Kidney capillary endothelial cell (primary cell): ENCODE measurements at places on chromosomes 5 and 9.
A peak's percentile ranks its signal among the peaks of the same experiment; 100 is the strongest.

GRCh38 chr9:136624184-136624951 lies 38.3 kb upstream of the EGFL7 start:
- DNase-seq: no peak

DNA sequence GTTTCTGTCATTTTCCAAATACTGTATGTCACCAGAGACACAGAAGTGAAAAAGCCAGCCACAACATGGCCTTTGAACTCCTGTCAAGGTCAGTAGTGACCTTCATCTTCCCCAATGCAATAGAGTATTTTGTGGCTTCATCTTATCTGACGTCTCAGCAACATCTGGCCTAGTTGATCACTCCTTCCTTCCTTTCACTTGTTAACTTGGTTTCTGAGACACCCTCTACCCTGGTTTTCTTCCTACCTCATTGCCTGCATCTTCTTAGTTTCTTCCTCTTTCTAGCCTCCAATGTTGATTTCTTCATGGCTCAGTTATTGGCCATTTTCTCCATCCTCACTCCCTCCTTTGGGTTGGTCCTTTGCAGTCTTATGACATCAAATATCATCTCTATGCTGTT lies 36.3 kb downstream of the GLIS3 start:
- DNase-seq: no peak

DNA sequence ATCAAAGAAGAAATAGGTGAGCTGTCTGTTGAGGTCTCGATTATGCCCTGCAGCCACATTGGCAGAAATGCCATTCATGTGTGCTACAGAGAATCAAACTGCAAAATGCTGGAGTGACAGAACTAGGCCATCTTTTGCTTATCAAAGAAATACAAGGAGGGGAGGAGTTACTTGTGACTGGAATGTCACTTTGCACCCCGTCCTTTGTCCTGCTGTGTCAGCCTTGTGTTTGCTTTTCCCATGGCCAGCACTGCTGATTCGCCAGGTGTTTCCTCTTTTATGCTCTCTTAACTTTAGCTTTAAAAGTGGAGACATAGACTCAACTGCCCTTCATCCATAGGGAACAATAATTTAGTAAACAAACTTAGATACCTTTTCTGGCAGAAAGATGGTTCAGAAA lies 54.3 kb downstream of the SLC46A2 start:
- no peak for DNase-seq

GRCh38 chr5:72308853-72309191 lies 11.2 kb downstream of the MRPS27 start:
- no peak for DNase-seq

DNA sequence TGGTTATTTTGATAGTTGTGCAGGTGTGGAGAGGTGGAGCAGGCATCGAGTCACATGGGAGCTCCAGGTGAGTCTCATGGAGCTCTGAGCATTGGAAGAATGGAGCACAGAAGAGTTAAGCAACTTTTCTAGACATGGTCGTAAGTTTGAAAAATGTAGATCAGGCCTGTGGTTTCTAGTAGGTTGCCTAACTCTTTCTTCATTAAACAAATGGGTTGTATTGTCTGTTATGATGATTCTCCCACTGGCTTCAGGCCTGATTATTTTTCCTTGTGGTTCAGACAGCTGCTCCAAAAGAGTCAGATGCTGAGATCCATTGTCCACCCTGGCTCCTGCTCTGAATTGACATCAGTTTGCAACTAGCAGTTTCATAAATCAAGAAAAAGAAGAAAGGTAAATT lies 80.3 kb upstream of the RPS23 start:
- no peak for DNase-seq

- no peak for DNase-seq
Measured at GRCh38 chr5:181084621-181085195, 44.6 kb downstream of the BTNL9 start.

DNA sequence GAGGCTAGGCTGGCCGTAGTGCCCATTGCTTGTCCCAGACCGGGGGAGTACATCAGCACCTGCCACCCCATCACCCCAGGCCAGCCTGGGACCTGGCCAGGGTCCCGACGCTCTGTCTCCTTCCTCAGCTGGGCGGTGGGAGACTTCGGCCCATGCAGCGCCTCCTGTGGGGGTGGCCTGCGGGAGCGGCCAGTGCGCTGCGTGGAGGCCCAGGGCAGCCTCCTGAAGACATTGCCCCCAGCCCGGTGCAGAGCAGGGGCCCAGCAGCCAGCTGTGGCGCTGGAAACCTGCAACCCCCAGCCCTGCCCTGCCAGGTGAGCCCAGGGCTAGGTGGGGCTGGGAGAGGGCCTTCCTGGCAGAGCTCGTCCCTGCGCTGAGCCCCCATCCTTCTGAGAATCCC lies 16.5 kb upstream of the CACFD1 start:
- DNase-seq: no peak

DNA sequence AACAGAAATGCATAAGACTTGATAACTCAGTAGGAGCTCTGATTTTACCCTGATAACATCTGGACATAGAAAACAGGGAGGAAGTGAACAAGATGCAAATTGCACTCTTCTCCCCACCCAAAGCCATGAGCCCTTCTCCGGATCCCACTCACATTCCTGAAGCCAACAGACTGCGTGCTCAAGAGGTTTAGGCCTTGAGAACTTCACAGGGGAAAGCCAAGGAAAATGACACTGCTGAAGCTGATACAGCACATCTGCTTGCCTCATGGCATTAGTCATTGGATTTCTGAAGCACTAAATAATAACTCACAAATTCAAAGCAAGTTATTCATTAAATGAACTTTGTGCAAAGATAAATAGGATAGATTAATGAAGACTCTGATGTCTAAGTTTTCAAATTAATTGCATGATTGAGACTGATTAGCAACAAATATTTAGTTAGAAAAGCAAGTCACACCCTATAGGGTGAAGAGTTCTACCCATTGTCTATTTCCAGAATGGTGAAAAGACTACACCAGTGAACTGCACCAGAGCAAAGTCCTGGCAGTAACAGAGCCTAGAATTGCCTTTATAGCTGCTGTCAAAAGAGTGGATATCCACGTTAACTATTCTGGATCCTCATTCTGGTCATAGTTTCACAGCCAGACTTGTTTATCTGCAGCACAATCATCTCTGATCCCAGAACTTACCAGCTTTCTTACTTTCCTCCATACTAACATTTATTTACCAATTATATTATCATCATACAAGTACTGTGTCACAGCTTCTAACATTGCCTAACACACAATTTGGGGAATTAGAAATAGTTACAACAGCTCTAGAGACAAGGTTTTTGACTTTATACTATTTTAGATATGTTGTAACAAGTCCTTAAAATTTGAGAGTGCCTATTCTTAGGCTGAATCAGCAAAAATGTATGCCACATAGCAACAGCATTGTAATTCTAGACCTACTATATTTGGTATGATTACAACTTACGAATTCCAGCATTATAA lies 432.1 kb upstream of the RGMB start:
- no peak for DNase-seq

DNA sequence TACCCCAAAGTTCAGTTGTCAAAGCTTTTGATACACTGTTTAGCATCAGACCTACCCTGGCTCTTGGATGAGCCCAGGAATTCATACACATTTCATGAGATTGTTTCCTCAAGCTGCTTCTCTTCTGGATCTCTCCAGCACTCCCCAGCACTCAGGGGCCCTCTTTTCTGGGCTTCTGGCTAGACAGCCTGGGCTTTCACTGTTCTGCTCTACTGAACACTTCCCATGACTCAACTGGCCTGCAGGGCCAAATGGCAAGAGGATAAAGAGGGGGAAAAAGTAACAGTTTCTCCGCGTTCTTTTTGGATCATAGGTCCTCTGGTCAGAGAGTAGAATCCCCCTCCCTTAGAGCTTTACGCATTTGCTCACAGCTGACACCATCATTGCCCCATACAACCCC lies 20.9 kb upstream of the LURAP1L start:
- DNase-seq: no peak

- no peak for DNase-seq
Measured at GRCh38 chr9:125932746-125933455, 185.7 kb downstream of the PBX3 start.

DNA sequence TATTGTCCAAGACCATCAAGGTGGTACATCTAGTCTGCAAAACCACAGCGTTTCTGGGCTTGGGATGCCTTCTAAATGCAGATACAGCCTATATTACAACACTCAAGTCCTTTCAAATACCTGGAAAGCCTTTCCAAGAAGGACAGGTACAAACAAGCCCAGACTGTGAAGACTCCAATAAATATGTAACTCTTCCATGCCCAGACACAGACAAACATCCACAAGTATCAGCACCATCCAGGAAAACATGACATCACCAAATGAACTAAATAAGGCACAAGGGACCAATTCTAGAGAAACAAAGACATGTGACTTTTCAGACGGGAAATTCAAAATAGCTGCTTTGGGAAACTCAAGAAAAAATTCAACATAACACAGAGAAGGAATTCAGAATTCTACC lies 152.7 kb upstream of the POC5 start:
- no peak for DNase-seq

GRCh38 chr5:92380069-92380770 lies 997.1 kb upstream of the ARRDC3 start:
- DNase-seq: peak; percentile 38

DNA sequence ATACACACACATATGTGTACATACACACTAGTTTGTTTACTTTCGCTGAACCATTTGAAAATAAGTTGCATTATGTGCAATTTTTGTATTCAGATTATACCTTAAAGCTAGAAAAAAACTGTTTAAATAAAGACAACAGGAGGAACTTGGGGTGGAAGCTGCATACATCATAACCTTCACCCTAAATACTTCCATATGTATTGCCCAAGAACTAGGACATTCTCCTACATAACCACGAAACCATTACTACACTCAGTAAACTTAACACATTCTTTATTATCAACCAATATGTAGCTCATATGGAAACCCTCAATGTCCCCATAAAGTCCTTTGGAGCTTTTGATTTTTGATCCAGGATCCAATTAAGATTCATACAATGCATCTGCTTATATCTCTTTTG lies 83.3 kb downstream of the GIN1 start:
- DNase-seq: no peak

DNA sequence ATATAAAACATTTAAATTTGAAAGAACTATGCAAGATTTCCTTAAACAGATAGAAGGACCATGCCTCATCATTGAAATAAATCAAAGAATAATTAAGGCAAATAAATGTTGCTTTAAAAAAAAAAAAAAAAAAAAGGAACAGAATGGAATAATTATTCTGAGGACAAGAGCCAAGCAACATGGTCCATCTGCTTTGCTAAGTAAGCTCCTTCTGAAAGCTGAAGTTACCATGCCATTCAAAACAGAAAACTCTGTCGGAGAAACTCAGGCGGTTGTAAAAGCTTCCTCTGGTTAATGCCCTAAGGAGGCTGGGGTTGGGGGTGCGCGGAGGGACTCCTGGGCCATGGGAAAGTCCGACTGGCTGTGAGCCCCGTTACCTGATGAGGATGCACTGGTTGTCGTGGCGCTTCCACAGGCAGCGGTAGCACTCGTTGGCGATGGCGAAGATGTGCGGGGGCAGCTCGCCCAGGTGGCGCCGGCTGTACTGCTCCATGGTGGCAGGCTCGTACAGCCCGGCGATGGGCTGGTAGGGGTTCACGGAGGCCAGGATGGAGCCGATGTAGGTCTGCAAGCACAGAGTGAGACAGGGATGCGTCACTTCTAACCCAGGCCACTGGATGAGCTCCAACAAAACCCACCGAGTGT lies 141.7 kb downstream of the MYO10 start:
- no peak for DNase-seq

GRCh38 chr5:166540156-166540555 lies 1751.3 kb upstream of the WWC1 start:
- no peak for DNase-seq

- DNase-seq: no peak
Measured at GRCh38 chr5:126137891-126138280, 285.3 kb upstream of the GRAMD2B start.

- DNase-seq: no peak
Measured at GRCh38 chr5:79853676-79854418, 137.2 kb downstream of the MTX3 start.

DNA sequence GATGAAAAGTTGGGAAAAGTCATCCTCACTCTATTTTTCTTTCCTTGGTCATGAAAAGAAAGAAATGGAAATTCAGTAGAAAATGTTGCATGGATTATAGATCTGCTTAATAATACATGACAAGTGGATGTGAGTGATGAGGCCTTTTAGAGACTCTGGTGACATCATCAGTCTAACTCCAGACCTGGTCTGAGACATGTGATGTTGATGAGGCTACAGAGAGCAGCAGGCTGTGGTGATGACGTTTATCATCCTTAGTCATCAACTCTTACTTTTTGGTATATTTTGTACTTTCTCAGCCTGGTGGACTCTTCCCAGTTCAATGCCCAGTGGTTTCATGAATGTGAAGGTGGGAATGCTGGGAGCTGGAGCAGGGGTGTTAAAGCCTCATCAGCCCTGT lies 116.4 kb downstream of the TTLL11 start:
- DNase-seq: peak; percentile 32

DNA sequence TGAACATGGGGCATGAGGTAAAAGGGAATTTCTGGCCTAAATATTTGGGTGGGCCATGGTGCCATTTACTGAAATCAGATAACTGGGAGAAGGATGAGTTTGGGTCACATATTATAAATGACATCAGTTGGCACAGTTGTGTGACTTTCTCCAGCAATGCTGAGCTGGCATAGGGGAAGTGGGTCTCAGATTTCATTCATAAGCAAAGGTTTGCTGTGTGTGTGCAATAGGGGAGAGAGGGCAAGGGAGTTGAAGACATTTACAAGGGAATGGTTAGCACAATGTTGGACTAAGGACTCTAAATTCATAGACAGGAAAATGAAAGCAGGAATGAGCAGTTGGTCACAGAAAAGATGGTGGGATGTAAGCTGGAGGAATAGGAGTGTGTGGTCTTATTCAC lies 47.8 kb upstream of the KLF9 start:
- DNase-seq: no peak

DNA sequence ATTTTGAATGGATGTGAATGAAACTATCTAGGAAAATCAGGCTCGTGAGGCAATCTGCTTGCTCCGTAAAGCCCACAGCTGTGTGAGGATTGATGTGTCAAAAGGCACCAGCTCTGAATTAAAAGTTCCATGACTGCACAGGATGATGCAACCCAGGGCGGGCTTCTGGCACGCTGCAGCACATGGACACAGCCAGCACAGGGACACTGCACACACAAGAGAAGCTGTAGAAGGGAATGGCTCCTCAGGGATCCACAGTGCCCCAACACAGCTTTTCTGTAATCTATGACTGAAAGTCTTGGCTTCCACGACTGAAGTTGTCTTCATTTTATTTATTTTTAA lies 151.0 kb downstream of the GCNT1 start:
- DNase-seq: no peak

GRCh38 chr5:178630475-178630930 lies 3.7 kb upstream of the CLK4 start:
- no peak for DNase-seq

DNA sequence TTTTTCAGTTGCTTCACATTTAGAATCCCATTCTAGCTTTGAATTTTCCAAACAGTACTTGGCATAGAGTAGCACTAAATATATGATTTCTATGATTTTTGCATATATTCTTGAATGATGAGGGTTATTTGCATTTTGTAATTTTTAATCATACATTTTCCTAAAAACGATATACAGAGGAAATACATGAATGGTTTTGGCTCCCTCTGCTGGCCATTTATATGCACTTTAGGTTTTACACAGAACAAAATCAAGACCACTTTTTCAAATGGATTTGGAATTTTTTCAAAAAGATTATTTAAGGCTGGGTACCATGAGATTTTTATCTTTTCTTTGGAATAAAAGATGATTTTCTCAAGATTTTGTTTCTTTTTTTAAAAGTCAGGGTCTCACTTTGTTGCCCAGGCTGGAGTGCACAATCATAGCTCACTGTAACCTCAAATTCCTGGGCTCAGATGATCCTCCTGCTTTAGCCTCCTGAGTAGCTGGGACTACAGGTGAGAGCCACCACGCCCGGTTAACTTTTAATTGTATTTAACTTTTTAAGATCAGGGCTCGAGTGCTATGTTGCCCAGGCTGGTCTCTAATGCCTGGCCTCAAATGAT lies 16.7 kb upstream of the COMMD10 start:
- peak; percentile 55 for DNase-seq
